Head of caudate nucleus (tissue), 42 donors: ENCODE measurements at places on chromosomes 6 and 20.

DNA sequence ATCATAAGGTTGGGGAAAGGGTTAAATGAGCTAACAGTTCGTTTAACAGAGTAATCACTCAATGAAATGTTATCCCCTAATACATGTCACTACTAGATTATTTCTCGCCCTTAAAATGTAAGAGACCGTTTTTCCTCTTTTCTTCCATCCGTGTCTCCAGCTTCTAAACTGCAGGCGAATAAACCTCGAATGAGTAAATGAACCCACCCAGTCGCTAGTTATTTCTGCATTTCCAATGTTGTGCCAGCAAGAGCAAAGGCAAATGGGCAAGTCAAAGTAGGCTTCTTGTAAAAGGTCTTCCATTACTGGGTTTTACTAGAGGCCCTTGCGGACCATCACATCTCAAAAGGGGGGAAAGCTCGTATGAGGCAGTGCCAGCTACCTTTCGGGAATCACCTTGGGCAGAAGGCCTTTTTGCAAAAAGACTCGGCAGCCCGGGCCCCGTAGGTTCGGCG, 400 bp upstream of the SMAP1 start:
- no peak for DNase-seq

DNA sequence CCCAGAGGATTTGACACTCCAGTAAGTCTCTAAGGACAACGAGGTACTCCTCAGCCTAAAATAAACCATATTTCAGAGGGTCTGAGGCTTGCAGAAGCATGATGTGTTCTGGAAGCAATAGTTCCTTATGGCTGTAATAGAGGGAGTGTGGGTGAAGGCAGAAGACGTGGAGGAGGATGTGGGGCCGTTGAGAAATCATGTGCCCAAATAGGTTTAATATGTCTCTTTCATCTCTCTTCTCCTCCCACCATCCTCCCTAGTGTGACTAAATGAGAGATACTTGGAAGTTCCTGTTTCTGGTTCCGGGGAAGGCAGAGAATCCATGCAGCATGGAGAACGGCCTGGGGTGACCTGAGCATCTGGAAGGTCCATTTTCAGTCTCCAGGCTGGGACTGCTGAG, 174.0 kb upstream of the RSPO3 start:
- DNase-seq = no peak

DNA sequence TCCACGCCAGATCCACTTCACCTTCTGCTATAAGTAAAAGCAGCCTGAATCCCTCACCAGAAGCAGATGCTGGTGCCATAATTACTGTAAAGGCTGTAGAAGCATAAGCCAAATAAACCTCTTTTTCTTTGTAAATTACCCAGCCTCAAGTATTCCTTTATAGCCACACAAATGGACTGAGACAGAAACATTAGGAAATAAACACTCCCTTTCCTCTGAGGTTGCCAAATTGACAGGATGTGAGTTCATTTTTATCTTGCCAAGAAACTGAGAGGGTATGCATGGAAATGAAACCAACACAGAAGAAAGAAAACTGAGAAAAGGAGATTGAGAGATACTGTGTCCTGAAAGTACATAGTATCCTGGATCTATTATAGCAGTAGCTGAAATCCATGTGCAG, 481.2 kb downstream of the HAO1 start:
- DNase-seq = no peak

- DNase-seq = no peak
Observed at GRCh38 chr6:135517527-135517926, 20.0 kb upstream of the AHI1 start.

DNA sequence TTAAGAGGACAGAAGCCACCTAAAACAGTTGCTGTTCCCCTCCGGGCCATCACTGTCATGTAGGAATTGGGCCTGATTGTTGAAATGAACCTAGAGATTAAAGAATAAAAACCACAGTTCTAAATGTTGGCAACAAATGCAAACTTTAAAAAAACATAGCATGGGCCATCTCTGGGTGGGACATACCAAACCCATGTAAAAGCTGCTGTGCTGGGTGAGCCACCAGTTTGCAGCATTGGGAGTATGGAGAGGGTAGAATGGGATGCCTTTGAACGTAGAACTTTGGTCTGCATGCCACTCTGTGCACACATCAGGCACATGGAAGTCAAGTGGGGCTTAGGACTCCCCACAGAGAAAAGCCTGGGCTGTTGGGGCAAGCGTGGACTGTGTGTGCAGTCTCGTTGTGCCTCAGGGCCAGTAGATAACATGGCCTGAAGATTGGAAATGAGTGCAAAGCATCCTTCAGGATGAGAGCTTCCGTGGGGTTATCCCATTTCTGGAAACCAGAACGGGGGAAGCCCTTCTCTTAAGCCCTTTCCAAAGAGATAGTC, 28.1 kb downstream of the EPB41L1 start:
- DNase-seq = no peak

DNA sequence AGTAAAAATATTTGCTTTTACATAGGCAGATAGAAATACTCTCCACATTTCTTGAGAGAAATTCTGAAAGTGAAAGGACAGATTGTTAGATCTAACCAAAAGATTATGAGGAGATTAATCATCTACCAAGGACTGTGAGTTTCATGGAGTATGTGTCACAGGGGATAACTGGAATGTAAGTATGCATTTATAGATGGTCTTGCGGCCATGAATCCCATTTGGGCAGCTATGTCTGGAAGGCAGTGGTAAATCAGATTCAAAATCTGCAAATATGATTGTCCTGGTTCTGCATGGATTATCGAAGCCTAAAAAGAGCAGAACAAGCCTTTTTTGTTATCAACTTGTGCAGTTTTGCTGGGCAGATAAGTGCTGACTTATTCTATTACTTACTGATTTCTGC, 293.8 kb downstream of the RFPL4B start:
- DNase-seq = no peak

DNA sequence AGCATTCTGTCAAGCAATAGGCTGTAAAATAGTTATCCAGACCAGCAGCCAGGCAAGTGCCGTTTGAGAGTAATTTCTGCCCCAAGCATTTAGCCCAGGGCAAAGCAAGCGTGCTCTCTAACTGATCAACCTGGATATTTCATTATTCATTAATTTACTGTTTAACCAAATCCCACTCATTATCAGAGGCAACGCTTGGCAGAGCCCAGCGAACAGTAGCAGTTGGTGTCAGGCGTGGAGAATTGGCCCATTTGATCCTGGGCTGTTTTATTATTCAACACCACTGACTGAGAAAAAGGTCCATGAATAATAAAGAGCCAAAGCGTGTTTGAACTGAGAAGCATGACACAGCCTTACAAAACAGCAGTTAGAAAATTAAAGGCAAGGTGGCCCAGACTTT, 35.3 kb downstream of the TFAP2B start:
- no peak for DNase-seq

DNA sequence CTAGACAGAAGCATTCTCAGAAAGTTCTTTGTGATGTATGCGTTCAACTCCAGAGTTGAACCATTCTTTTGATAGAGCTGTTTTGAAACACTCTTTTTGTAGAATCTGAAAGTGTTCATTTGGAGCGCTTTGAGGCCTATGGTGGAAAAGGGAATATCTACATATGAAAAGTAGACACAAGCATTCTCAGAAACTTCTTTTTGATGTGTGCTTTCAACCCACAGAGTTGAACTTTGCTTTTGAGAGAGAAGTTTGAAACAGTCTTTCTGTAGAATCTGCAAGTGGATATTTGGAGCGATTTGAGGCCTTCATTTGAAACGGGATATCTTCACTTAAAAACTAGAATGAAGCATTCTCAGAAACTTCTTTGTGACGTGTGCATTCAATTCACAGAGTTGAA, 582.6 kb upstream of the ZNF337 start:
- no peak for DNase-seq

- no peak for DNase-seq
Observed at GRCh38 chr6:14612016-14612980, 494.7 kb downstream of the CD83 start.

- peak; percentile 64 for DNase-seq
Observed at GRCh38 chr6:29976588-29977424, 34.5 kb downstream of the HLA-A start.

GRCh38 chr6:5674141-5674540, 332.6 kb downstream of the NRN1 start:
- no peak for DNase-seq

DNA sequence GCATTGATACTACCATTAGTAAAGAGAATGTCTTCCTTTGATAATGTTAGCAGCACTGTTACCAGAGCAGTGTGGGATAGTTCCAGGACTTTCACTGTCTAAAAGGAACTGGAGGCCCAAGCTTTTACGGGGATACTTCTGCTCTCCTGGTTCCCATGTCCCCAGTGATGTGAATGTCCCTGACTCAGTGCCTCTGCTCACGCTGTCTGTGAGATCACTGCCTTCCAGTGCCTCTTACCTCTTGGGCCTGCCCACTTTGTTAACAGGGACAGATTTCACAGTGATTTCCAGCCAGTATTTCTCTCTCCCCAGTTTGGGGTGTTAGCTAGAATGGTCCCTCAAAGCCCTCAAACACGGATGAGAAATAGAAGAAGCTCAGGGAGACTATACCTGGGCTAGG, 14.4 kb downstream of the PTPRA start:
- DNase-seq = no peak

- DNase-seq = no peak
Observed at GRCh38 chr6:57329933-57330332, 12.5 kb downstream of the PRIM2 start.

GRCh38 chr6:170305805-170306323, 694 bp upstream of the FAM120B start:
- no peak for DNase-seq
